NCI-H1417 (cell line): ENCODE measurements at places on chromosomes 2 and 18.

DNA sequence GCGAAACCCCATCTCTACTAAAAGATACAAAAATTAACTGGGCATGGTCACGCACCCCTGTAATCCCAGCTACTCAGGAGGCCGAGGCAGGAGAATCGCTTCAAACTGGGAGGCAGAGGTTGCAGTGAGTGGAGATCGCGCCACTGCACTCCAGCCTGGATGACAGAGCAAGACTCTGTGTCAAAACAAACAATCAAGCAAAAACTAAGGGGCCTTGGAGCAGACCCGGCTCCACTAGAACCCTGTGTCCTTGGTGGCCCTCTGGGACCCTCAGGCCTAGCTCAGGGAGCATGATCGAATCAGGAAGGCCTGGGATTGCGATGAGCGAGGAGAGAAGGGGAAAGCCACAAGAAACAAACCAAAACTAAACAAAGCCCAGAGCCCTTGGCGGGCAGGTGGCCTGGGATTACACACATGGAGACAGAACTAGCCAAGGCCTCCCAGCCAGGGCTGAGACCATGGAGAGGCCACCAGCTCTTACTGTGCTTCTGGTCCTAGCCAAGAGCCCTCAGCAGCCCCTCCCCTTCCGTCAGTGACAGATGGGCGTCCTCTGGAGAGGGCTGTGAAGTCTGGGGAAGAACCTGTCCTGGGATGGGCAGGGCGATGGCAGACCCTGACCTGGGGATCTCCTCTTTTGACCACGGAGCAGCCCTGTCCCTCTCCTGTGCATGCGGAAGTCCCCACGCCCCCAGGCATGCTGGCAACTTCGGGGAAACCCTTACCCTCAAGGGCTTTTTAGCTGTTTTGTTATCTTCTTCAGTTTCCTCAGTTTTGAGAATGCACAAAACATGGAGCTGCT, 27.4 kb upstream of the CATIP start:
- no peak for DNase-seq

GRCh38 chr2:60095903-60096302, 457.6 kb downstream of the BCL11A start:
- no peak for DNase-seq

DNA sequence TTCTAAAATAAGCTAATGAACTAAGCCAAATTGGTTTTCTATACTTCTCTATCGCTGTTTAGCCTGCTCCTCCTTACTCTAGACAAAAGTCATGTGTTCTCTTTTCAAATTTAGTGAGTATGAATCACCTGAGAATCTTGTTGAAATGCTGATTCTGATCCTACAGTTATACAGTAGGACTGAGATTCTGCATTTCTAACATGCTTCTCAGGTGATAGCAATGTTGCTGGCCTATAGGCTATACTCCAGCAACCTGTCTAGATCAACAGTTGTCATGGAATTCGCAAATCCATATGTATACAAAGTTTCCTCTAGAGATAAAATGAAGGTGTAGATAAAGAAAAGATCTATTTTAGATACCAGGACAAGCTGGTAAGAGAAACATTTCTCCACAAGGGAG, 62.9 kb downstream of the MEMO1 start:
- no peak for DNase-seq

- DNase-seq: no peak
Observed at GRCh38 chr2:241135737-241136136, 13.5 kb downstream of the PASK start.
